Hematopoietic multipotent progenitor cell (in vitro differentiated cells): ENCODE measurements at places on chromosomes 16 and 17.

DNA sequence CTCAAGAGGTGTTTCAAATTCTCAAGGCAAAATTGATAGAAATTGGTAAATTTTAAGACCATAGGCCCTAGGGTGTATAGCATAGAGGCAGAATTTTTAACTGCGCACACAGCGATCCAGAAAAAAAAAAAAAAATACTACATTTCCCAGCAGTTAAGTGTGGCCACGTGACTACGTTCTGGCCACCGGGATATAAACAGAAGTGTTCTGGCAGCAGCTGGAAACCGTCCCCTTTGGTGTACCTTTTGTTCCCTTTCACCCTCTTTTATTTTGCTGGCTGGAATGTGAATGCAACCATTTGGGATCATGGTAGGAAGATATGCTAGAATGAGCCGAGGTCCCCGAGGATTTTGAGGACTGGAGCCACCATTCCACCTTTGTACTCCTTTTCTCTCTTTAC, 52.7 kb upstream of the AKAP1 start:
- DNase-seq: no peak

DNA sequence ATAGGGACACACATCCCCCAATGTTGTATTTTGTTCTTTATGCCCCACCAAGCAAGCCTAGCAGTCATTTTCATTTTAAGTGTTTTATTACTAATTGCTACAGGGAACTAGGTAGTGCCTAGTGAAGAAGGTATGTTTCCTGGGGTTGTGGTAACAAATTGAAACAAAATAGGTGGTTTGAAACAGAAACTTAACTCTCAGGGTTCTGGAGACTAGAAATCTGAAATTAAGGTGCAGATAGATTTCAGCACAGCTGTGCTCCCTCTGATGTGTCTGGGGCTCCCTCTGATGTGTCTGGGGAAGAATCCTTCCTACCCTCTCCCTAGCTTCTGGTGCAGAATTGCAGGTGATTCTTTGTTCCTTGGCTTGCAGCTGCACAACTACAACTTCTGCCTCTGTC, 390.1 kb downstream of the ZFHX3 start:
- DNase-seq: no peak

GRCh38 chr16:12435730-12436129, 368.0 kb downstream of the CPPED1 start:
- DNase-seq: no peak

DNA sequence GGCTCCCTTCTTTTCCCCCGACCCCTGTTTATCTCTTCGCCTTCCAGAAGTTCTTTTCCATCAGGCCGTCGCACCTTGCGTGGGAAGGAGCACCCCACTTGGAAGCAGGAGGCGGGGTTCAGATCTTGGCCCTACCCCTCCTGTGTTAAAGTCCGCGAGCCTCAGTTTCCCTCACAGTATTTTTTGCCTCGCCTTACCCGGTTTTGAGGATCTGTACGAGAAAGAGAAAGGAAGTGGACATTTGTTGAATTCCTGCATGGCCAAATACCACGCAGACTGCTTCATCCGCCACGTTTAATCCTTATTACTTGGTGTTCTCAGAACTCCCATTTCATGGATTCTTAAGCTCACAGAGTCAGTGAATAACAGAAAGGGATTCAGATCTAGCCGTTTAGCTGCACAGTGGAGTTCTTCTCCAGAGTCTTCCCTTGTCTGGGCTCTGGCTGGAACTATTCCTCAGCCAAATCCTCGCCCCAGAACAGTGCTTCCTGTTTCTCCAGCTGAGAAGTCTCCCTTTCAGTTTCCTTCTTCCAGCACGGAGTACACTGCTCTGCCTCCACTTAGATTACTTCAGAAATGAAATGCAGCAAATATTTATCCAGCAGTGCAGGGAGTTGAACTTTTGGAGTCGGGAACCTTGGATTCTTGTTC, 590 bp downstream of the TMEM219 start:
- no peak for DNase-seq
